Caudate nucleus (tissue), 63 donors: ENCODE measurements at places on chromosomes 7 and 10.

GRCh38 chr7:130024390-130024789 lies 26.8 kb downstream of the ZC3HC1 start:
- no peak for DNase-seq

- DNase-seq: no peak
Observed at GRCh38 chr10:78651287-78651686, 417.5 kb upstream of the ZMIZ1 start.

GRCh38 chr7:1176891-1177373 lies 16.9 kb upstream of the ZFAND2A start:
- DNase-seq: no peak

- DNase-seq: no peak
Observed at GRCh38 chr10:44993226-44993921, 7.3 kb upstream of the ZNF22 start.

- no peak for DNase-seq
Observed at GRCh38 chr7:135601182-135601581, 43.5 kb downstream of the NUP205 start.

- no peak for DNase-seq
Observed at GRCh38 chr10:108556186-108556585, 1367.1 kb downstream of the XPNPEP1 start.

- no peak for DNase-seq
Observed at GRCh38 chr10:53009961-53010907, 237.7 kb upstream of the MBL2 start.

- DNase-seq: no peak
Observed at GRCh38 chr10:23174977-23175512, 17.1 kb upstream of the PTF1A start.

DNA sequence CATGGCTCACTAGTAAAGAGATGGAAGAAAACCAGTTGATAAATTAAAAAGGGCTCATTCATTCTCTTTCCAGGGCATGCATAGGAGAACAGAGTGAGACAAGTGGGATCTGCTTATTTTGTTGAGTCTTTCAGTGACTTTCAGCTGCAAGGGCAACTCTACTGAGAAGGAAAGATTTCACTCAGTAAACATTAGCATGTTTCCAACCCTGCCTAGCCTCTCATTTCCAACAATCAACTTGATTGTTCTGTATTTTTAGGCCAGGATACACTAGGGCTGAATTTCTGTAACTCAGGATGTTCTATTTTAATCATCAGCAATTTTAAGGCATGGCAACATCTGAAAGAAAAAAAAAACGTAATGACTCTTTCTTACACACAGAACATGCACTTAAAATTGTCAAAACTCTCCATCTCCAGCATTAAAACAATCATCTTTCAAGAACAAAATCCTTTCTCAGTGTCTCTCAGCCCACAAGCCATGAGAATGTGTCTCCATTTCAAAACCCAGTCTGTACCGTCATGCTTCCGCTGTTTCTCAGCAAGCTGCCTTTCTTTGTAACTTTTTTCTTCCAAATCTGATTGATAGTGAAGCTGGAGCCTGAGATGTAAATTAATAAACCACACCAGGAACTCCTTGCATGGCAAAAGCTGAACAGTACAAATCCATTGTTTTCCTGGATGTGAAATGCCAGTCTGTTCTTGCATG lies 147.2 kb upstream of the KLF14 start:
- no peak for DNase-seq

- DNase-seq: no peak
Observed at GRCh38 chr10:133133471-133134231, 26.4 kb upstream of the KNDC1 start.

DNA sequence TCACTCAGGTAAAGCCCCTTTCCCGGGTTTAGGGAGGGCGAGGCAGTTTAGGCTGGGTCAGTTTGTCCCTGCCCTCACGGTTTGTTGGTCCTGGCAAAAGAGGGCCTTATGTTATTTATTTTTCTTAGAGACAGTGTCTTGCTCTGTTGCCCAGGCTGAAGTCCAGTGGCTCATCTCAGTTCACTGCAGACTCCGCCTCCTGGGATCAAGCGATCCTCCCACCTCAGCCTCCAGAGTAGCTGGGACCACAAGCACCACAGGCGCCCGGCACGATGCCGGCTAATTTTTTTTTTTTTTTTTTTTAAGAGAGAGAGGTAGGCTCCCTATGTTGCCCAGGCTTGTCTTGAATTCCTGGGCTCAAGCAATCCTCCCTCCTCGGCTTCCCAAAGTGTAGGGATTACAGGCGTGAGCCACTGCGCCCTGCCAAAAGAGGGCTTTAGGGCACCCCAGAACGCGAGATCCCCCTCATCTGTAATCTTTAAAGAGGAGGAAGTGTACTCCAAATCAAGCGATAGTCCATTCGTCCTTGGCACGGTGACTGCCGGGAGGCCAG lies 626 bp upstream of the BMS1 start:
- no peak for DNase-seq

DNA sequence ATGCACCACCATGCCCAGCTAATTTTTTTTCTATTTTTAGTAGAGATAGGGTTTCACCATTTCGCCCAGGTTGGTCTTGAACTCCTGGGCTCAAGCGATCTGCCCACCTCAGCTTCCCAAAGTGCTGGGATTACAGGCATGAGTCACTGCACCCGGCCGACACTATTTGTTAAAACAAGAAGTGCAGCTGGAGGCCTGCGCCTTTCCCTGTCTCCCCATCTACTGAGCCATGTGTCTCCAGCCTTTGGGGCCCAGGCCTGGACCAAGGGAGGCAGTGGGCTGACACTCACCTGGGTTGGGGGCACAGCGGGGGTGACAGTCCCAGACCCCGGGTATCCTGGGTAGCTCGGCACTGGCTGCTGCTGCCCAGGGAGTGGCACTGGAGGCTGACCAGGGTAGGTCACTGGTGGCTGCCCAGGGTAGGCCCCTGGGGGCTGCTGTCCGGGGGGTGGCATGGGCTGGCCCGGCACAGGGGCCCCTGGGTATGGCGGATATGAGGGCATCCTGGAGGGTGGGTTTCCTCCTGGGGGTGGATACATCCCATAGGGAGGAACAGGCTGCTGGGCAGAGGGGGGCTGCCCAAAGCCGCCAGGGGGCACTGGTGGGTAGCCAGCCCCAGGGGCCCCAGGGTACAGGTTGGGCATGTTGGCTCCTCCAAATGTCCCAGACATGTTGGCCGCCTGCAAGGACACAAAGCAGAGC lies 36.3 kb downstream of the PLAC9 start:
- DNase-seq: no peak

- no peak for DNase-seq
Observed at GRCh38 chr10:2981361-2981801, 86.0 kb upstream of the PFKP start.

- no peak for DNase-seq
Observed at GRCh38 chr10:20118119-20118518, 301.9 kb downstream of the PLXDC2 start.

DNA sequence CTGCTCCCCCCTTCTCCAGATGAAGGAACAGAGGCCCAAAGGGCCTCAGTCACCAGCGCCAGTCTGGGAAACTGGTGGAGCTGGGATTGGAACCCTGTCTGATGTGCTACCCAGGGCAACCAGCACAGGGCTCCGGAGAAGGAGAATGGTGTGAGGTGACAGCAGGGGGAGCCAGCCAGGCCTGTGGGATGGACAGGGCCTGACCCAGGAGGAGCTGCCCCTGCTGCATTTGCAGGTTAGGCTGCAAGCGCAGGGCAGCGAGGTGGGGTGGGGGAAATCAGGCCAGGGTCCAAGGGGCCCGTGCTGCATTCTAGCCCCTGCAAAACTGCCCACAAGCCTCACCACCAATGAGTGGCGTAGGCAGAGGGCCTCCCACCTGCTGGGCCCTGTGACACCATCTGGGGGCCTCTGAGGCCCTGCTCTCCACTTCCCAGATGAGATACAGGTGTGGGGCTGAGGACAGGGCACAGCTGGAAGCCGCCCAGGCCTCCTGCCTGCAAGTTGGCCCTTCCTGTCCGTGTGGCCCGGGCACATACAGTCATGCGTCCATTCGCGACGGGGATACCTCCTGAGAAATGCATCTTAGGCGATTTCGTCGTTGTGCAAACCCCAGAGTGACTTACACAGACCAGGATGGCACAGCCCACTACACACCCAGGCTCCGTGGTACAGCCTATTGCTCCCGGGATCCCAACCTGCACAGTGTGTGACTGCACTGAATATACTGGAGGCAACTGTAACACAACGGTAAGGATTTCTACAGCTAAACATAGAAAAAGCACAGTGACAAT lies 45.3 kb downstream of the RASGEF1A start:
- no peak for DNase-seq

DNA sequence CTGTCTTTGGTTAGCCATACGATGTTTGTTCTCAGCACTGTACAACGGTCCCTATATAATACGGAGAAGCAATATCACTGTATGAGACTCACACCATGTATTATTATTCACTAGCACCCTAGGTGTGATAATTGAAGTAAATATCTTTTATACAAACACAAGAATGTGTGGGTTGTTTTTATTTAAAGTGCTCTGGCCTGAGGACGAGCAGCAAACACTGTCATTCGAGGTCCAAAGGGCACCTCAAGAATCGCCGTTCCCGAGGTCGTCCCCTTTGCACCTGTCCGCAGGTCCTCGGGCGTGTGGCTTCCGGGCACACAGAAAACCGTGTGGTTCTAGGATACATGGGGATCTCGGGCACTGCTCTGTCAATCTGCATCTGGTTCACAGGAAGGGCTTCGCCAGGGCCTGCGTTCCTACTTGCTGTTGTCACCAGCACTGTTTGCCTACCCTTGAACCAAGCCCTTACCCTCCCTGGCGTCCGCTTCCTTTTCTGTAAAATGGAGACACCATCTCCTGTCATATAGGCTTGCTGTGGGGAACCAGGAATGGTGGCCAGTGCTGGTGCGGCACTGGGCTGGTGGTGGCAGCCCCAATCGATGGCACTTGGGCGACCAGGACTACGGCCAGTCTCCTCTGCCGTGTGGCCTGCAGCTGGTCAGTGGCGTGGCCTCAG lies 28.5 kb upstream of the SH2B2 start:
- DNase-seq: no peak

GRCh38 chr7:92813390-92814024 lies 22.9 kb downstream of the CDK6 start:
- no peak for DNase-seq

- no peak for DNase-seq
Observed at GRCh38 chr10:128741180-128741579, 615.0 kb upstream of the MKI67 start.

DNA sequence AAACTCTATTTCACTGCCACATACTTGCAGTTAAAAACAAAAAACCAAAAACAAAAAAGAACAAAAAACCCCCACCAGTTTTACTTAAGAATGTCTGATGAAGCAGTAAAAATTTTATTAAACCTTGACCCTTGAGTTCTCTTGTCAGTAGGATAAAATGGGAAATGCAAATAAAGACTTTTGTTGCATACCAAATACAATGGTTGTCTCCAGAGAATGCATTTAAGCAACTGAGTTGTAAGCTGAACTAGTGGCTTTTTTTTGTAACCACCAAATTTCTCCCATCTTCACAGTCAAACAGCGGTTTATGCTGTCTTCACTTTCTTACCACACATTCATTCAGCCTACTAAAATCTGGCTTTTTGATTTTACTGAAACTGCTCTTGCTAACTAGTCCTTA lies 3.1 kb downstream of the SYPL1 start:
- no peak for DNase-seq

GRCh38 chr7:77416621-77417371 lies 647 bp upstream of the GSAP start:
- DNase-seq: no peak

DNA sequence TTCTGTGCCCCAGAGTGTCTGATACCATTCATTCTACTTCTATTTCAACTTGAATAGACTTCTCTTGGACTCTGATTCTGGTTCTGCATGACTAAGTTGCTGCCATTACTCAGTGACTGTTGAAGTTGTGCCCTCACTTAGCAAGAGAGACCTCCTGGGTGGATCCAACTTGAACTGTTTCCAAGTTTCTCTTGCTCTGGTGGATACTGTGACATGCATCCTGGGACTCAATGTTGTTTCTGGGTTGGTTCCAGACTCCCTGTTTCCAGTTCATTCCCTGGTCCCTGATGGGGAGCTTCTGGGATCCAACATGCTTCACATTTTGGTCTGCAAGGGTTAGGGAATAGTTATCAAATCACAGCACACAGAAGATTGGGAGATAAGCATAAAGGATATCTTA lies 26.2 kb upstream of the PRPF18 start:
- DNase-seq: no peak

- DNase-seq: no peak
Observed at GRCh38 chr10:99676895-99677294, 17.6 kb downstream of the ENTPD7 start.

- DNase-seq: no peak
Observed at GRCh38 chr7:80916770-80917741, 1.8 kb downstream of the SEMA3C start.

- DNase-seq: no peak
Observed at GRCh38 chr10:1360558-1361164, 304.5 kb downstream of the WDR37 start.

DNA sequence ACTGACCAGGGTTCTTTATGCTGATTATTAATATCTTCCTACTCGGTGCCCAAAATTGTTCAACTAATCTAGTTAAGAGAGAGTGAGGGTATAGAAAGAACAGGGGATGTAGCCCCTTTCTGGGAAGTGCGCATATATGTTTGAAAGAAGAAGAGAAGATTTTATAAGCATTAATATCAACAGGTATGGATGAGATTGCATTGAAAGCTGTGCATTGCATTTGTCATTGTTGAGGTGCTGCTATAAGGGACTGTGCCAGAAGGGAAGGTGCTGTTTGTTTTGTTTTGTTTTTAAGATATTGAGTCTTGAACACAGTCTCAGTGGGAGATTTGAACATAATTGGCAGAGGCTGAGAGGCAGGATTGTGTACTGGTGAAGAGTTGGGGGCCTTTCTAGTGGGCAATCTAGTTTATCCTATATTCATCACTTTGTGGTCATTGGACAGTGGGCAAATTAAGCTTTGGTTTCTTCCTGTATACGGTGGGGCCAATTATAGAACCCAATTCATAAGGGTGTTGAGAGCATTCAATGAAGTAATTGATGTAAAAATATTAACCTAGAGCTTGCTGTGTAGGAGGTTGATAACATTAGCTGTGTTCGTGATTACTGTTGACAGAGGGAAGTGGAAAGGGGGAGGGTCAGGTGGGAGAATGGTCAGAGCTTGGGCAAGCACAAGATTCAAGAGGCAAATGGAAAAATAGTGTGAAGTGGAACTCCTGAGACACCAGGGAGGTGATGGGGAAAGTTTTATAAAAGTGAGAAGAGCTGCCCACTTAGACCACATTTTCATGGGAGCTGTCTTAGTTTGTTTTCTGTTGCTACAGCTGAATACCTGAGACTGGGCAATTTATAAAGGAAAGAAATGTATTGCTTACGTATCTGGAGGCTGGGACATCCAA lies 19.9 kb upstream of the PCGF5 start:
- DNase-seq: no peak
